Neural progenitor cell (in vitro differentiated cells): ENCODE measurements at places on chromosomes 4 and X. TPM values are rescaled to one million over a fixed set of nuclear protein-coding genes. Genes with fewer than 3 reads are reported as not detected.

Gene NPNT
- 0.22 TPM in 1 of 2 replicates, not detected in the other for total RNA-seq

Gene H2BW1
- not detected in 2 replicates for total RNA-seq

Gene GAGE13
- not detected in 2 replicates for total RNA-seq

Gene GAGE12E
- total RNA-seq, result not detected in 2 replicates

Gene GALNT7
- 44.6 and 62.3 TPM in 2 replicates for total RNA-seq

DNA sequence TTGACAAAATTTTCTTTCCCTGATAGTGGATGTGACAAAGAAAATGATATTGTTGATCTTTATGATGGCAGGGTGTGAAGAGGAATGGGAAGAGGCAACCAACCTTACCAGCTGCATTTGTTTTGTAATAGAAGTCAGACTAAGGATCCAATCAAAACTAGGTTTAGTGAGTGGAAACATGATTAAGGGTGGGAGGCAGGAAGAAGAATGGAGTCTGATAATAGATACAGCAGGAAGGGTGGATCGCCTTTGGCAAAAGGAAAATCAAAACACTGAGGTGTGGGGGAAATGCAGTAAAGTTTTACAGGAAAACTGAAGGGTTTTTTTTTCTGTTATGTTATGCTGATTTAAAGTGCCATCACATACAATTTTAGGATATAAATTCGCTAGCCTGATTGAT is 3.4 kb downstream of the CLIC2 start:
- no peak for DNase-seq

DNA sequence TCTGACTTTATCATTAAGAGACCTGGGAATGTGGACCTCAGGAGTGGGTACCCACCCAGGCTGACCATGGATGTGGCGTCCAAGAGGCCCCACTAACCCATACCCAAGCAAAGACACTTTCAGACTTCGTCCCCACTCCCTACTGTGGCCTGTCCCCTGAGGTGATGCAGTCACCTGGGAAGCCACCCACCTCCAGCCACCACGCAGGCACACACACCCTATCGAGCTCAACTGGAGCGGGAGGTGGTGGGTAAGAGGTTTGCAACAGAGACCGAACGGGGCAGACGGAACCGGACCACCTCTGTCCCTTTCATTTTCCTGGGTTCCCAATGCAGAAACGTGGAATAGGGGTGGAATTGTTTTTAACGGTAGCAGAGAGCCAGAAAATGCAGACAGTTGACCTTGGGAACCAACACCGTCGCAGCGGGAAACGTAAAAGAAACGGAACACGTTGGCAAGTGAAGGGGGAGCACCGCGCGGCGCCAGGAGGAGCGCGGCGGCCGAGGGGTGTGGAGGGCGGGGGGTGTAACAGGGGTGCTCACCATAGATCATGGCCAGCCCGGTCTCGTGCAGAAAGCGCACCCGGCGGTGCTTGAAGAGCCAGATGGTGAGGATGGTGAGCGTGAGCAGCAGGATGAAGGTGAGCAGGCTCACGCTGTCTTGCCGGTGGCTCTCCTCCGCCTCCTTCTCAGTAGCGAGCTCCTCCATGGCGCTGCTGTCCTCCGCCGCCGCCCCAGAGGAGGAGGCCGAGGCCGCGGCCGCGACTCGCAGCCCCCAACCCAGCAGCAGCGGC is 559 bp downstream of the SLC9A7 start:
- DNase-seq, result no peak

GRCh38 chr4:15413010-15413622 is 14.7 kb upstream of the C1QTNF7 start:
- DNase-seq, result no peak

- no peak for DNase-seq
Observed at GRCh38 chrX:134013092-134013497, 27.7 kb upstream of the GPC3 start.

DNA sequence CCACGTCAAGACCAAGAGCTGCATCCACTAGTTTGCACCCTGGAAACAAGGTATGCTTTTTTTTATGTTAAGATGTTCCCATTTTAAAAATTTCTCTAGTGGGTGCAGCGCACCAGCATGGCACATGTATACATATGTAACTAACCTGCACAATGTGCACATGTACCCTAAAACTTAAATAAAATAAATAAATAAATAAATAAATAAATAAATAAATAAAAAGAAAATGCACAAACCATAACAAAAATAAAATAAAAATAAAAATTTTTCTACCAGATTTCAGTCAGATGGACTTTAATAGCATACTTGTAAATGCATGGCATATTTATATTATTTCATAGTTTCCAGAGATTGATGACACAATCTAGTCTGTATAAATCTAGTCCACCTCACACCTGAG is 1.9 kb upstream of the PRR27 start:
- no peak for DNase-seq
